ENCODE measurements at places on chromosomes 4 and X. TPM values are rescaled to one million over a fixed set of nuclear protein-coding genes. Genes with fewer than 3 reads are reported as not detected.

GRCh38 chrX:40968180-40968579, 117.1 kb upstream of the USP9X start:
- DNase-seq, result no peak

DNA sequence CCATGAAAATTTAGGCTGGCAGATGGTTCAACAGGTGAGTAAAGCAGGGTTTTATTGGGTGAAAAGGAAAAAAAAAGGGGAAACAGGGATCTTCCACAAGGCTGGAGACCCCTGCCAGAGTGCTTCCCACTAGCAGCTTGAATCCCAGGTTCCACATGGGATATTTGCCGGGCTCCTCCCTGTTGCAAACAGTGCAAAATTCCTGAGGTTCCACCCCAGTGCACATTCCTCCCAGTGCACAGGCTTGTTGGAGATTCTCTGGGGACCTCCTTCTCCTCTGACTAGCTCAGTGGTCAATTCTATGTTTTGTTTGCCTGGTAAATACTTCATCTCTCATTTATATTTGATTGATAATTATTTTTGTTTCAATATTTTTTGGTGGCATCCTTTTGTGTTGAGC, 66.4 kb upstream of the UGT2B15 start:
- no peak for DNase-seq

DNA sequence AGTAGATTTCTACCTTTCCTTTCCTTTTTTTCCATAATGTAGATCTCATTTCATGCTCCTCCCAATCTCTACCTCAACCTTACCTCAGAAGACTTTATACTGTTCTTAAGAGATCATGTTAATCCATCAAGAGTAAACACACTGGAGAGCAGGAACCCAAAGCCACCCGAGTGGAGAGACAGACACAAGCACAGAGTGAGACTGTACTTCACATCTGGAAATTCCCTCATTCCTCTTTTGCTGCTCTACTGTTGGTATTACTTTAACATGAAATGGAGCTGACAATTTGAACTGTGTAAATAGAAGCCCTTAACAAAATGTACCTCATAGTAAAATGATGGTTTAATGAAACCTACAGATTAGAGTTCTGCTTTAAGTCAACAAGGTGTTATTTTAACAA, 105.7 kb upstream of the RASGEF1B start:
- no peak for DNase-seq

DNA sequence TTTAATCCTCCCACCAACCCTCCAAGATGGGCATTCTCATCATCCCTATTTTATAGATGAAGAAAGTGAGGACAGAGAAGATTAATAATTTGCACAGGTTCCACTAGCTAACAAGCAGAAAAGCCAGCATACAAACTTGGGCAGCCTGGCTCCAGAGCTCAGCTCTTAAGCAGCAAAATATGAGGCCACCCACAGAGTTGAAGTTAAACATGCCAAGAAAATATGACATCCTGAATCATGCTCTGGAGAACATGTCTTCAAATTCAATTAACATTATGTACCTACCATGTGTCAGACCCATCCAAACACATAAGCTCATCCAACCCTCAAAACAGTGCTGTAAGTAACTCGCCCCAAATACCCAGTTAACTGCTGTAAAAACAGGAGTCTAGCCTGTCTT, 33.9 kb downstream of the USP46 start:
- DNase-seq, result no peak

GRCh38 chr4:42654631-42655268, 2.2 kb downstream of the ATP8A1 start:
- DNase-seq, result no peak

DNA sequence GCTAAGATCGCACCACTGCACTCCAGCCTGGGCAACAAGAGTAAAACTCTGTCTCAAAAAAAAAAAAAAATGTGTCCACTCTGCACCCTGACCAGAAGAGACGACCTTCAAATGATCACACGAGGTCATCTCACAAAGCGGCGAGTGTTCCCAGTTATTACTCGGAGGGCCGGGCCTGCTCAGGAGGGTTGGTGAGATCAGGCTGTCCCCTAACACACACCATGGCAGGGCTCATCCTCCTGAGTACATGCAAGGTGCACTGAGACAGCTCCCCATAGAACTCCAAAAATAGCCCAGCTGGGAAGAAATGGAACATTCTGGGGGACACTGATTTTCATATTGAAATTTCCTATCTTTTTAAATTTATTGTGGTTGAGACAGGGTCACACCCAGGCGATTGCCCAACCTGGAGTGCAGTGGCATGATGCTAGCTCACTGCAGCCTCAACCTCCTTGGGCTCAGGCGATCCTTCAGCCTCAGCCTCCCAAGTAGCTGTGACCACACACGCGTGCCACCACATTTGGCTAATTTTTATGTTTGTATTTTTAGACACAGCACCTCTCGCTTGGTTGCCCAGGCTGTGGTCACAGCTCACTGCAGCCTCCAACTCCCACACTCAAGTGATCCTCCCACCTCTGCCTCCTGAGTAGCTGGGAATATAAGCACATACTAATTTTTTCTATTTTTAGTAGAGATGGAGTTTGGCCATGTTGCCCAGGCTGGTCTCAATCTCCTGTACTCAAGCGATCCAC, 51.5 kb downstream of the DHRSX start:
- DNase-seq, result no peak

DNA sequence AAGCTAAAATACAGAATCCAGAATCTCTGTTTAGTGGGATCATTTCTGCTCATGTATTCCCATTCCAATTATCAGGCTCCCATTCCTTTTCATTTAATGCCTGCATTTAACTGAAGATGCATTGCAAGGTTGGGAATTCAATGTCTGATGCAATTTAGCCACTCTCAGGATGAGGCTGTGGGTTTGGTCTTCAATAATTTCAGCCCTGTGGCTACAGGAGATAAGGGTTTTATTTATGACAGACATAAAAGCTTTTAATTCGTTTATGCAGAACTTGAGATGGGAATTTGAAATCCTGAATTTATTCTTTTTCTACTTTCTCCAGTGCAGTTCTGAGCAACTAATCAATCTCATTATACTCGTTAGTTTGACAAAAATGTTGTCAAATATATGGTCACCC, 1225.9 kb downstream of the PCDH18 start:
- no peak for DNase-seq

- DNase-seq, result no peak
Measured at GRCh38 chr4:69134471-69134870, 38.2 kb downstream of the UGT2B7 start.

- DNase-seq, result no peak
Measured at GRCh38 chrX:39381422-39381821, 580.2 kb downstream of the MID1IP1 start.

DNA sequence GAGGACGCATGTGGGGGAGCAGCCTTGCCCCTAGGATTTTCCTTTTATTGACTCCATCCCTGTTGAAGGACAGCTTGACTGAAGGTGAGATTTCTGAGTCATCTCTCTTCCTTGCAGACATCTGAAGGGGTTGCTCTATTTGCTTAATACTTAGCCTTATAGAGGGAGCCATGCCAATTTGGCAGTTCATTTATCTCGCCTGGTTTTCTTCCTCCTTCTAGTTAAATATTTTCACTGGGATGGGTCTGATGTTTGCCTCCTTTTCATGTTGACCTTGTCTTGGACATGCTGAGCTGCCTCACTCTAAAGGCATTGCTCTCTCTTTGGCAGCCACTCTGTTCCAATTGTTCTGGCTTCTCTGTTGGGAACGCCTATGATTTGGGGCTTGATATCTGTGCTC, 151.0 kb upstream of the PSAPL1 start:
- DNase-seq, result no peak

DNA sequence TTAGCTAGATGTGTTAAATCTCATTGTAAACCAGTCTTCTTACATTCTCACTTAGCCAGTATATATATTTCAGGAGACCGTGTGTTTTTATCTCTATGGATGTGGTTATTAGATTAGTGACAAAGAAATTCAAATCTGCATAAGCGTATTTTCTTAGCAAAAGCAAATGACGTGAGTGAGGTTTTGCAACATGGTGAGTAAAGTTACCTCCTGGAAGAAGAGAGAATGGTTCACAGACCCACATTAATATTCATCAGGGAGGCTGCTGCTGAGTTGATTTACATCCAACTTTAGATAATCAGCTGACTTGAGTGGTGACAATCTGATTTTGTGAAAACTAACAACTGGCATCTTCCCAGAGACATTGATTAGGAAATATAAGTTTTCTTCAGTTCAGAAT, 589.9 kb upstream of the GALNT7 start:
- no peak for DNase-seq

DRP2 gene
- total RNA-seq, result not detected

PGK1 gene
- 374 TPM for total RNA-seq

PAGE5 gene
- not detected for total RNA-seq

VSIG4 gene
- total RNA-seq, result not detected

GNL3L gene
- 24.0 TPM for total RNA-seq

All from CD8-positive, alpha-beta T cell (primary cell).